Mucosa of gallbladder (tissue), 1 donor: ENCODE measurements at places on chromosomes 13 and 19. TPM values are rescaled to one million over a fixed set of nuclear protein-coding genes. Genes with fewer than 3 reads are reported as not detected.

CLDND2 gene
- total RNA-seq: 0.92 TPM

FNDC3A gene
- total RNA-seq: 74.6 TPM

KIR2DL1 gene
- not detected for total RNA-seq

ZNF266 gene
- 23.0 TPM for total RNA-seq

COL4A1 gene
- total RNA-seq: 347 TPM

DNA sequence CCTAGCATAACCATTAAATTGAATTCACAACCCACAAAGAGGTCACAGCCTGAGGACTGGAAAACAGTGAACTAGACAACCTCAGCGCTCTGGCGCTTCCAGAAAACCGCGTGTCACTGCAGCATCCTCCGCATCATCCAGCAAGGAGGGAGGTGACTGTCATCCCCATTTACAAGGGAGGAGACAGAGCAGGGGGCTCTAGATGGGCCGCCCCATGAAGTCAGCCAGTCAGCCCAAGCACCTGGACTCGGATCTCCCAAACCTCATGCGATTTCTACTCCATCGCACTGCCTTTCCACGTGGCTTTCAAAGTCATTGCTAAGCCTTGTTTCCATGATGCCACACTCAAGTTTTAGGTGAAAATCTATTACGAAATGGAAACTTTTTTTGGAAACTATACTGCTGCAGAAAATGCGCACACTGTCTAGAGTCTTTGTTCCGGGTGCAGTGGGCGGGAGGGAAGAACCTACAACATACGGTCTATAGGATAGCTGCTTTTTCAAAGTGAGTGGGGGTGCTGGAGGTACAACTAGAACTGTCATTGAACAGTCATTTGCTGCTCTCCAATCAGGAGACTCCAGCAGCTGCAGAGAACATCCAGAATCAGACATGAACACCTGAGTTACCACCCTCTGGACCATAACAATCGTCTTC, 2.8 kb downstream of the AP3D1 start:
- DNase-seq: no peak

DNA sequence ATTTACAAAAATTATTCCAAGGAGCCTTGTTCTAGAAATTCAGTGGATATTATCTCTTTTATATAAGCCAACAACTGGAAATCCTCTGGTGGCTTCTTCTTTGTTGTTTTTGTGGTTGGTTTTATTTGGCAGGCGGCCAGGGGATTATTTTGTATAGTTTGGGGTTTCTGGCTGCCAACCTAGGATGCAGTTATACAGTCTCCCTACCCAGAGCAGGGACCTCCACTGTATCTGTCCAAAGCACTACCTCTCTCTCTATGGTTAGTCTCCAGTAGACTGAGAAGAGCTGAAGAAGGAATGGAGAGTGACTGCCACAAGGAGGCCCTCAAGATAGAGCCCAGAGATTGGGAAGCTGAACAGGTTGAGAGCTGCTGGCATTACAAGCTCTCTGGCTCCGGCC, 80.2 kb downstream of the ZAR1L start:
- no peak for DNase-seq

DNA sequence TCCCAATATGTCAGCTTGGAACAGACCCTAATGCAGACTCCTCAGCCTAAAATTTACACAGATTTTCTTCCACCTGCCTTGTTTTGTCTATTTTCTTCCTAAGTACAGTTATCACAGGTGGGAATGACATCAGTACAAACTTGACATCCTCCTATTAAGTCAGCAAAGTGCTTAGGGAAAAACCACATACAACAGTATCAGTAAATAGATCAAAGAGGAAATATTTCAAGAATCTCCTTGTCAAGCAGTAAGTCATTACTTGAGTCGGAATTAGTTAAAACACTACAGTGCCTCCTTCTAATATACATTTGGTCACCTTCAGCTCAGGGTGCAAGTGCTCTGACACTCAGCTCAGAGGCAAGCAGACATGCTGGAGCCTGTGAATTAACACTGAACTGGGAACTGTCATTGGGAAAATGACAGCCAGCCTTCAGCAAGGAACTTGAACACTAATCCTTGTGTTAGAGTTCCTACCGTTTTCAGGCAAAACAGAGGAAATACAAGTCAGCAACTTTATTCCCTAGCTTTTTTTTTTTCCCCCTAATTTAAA, 394.3 kb upstream of the HTR2A start:
- no peak for DNase-seq

GRCh38 chr13:96898212-96898611, 96.1 kb downstream of the OXGR1 start:
- DNase-seq: no peak

- DNase-seq: no peak
These were observed 18.2 kb downstream of the IL17D start for GRCh38 chr13:20721454-20722357.

- DNase-seq: no peak
These were observed 5.5 kb downstream of the MAG start for GRCh38 chr19:35297515-35297848.

- no peak for DNase-seq
These were observed 7.8 kb downstream of the NCLN start for GRCh38 chr19:3193256-3194105.

GRCh38 chr13:22451327-22451741, 729.4 kb upstream of the SGCG start:
- no peak for DNase-seq

GRCh38 chr13:80276371-80277289, 64.3 kb downstream of the SPRY2 start:
- no peak for DNase-seq

- no peak for DNase-seq
These were observed 149.3 kb downstream of the RGCC start for GRCh38 chr13:41606646-41607045.

DNA sequence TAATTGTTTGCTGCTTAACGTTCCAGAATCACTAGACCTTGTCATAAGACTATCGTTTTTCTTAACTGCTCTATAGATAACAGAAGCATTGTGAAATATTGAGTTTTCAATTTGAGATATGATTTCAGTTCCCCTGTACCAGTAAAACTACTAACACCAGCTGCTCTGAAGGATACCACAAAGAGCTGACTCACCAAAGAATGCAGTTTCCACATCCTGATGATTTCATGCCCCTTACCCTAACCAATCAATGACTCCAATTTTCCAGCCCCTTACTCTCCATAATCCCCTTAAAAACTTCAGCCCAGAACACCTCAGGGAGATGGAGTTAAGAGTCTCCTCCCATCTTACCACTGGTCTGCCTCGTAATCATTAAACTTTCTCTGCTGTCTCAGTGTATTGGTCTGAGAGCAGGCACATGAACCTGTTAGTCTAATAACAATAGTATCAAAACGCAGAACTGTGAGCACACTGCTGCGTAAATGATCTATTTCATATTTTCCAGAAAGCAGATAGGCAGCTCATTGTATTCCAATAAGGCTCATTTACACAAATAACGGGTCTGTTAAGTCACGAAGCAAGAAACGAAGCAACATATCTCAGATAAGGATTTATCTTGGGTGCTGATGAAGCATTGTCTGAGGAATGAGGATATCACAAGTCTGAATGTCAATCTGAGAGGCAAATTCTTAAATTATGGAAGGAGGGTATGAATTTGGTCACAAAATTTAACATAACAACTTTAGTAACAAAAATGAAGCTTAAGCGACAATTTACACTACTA, 14.1 kb upstream of the CCNA1 start:
- no peak for DNase-seq

DNA sequence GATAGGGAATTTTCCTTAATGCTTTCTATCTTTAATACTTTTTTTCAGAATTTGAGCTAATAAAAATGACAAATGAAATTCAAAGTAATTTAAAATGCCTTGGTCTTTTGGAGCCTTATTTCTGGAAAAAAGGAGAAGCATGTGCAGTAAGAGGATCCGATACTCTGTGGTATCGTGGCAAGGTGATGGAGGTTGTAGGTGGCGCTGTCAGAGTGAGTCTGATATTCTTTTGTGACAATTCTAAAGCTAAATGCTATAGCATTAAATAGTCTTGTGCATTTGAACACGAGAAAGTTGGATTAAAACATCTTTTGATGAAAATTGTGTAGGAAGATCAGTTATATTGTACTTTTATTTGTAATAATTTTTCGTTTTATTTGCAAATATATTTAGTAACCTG, 95.0 kb downstream of the RNF17 start:
- no peak for DNase-seq

DNA sequence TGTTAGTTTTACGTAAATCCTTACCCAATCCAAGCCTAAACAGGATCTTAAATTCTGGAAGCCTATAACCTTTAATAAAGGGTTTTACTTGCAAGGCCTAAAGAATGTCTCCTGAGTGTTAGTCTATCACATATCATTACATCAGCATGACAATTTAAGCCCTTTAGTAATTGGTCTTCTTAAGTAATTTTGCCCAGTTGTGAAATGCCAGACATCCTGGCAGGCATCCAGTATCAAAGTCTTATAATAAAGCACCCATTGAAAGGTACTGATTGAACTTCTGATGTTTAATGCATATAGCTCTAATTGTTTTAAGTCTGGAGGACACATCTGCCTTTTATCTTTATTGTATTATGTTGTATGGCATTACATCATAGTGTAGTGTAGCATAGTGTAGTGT, 1078.9 kb downstream of the SLITRK1 start:
- no peak for DNase-seq

DNA sequence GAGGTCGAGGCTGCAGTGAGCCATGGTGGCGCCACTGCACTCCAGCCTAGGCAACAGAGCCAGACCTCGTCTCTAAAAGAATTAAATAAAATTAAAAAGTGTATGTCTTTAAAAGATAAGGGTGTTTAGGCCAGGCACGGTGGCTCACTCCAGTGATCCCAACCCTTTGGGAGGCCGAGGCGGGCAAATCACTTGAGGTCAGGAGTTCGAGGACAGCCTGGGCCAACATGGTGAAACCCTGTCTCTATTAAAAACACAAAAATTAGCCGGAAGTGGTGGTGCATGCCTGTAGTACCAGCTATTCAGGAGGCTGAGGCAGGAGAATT, 7.5 kb upstream of the SDHAF1 start:
- DNase-seq: no peak

DNA sequence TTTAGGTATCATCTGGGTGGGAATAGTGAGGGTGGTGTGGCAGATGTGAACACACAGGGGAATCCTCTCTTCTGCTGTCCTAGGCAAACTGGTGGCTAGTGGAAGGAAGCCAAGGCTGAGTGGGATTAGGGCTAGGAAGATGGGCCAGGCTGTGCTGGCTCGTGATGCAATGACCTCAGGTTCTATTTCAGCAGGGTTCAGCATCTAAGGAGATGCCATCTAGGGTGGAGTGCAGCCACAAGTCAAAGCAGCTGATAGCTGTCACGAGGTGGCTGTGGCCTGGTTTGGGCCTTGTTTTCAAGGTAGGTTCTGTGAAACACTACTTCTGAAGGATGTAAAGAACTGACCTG, 21.6 kb downstream of the ARL11 start:
- no peak for DNase-seq

DNA sequence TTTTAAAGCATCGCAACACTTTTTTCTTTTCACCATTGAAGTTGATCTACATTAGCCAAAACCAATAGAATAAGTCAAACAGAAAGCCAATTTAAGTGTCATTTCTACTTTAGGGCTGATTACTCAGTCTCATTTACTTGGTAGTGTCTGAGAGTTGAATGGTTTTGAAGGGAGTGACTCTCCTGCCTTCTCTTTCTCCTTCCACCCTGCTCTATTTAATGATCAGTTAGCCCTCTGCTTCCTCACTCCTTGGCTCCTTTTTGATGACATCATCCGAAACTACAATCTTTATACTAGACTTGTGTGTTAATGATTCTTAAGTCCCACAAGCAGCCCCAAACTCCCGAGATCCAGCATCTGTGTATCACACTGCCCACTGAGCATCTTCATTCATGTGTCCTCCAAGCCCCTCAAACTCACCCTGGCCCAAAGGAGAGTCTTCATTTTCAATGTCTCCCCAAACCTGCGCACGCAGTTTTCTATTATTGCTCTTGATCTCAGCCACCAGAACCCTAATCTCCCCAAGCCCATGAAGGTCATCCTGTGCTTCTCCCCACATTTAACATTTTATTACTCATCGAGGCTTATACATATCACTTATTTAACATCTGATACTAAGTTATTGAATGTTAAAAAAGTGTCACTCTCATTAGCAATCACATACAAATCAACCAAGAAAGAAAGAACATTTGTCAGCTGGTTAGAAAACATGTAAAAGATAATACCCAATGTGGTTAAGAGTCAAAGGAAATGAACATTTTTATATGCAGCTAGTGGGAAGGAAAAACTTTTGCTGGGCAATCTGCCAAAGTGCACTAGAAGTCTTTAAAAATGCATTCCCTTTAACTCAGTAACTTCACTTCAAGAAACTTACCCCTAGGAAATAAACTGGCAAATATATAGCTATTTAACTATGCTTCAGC, 32.2 kb upstream of the ARGLU1 start:
- no peak for DNase-seq

DNA sequence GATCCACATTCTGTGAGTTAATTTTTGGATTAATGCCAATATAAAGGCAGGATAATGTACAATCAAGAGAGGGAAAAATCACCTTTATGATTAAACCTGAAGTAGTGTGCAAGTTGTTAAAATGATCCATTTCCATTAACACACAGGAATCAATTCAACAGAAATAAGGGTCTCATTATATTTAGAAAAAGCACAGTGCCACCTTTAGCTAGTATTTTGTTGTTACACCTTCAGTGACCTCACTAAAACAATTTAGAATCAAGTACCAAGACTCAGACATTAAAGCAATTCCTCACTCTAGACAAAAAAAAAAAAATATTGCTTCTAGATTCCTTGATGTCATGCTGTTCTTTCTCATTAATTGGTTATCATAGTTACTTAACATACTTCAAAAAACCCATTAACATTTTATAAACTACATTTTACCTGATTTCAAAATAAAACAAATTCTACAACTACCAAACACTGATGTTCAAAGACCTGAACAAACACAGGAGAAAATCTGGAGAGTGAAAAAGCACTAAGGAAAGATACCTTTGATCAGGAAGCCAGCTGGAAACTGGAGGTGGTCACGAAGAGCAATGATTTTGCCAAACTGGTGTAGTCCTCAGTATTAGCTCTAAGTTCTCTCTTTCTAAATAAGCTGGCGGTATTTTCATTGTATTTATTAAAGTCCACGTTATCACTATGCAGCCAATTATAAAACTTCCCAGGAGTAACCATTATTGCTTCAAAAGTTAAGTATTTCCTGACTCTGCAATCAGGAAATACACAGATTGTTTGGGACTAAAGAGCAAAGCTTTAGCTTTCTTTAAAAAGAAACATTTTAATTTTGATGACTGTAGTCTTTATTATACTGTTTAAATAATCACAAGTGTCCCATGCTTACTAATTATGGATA, 115.3 kb downstream of the TBC1D4 start:
- DNase-seq: no peak

GRCh38 chr19:53595510-53595867, 36.3 kb upstream of the DPRX start:
- DNase-seq: no peak
